ENCODE measurements at places on chromosomes 2 and 18. TPM values are rescaled to one million over a fixed set of nuclear protein-coding genes. Genes with fewer than 3 reads are reported as not detected.

NEURL3 gene
- 1.5 TPM for total RNA-seq

C2orf81 gene
- 0.87 TPM for total RNA-seq

FOXI3 gene
- total RNA-seq = 0.21 TPM

IFIH1 gene
- total RNA-seq = 8.7 TPM

UPP2 gene
- total RNA-seq = not detected

- DNase-seq = no peak
- no peak overlapping the region for H3K27ac ChIP-seq
- no peaks in the 10 kb centered on the region for H3K36me3 ChIP-seq
Measured at GRCh38 chr18:75057169-75057960, 151.6 kb downstream of the PTGR3 start.

DNA sequence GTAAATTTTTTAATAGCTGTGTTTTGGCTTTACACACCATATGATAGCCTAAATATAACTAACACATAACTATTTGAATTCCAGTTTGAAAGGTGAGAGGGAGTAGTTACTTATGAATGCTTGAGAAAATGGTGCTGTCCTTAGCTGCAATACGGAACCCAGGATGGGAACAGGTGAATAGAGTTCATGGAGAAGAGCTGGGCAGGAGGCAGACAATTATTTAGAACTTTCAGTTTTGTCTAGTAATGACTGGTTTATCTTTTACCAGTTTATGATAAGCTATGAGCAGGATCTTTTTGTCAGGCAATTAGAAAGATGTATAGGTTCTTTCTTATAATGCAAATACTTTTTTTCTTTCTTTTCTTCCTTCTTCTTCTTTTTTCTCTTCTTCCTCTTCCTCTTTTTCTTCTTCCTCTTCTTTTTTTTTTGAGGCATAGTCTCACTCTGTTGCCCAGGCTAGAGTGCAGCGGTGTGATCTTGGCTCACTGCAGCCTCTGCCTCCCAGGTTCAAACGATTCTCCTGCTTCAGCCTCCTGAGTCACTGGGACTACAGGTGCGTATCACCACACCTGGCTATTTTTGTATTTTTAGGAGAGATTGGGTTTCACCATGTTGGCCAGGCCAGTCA is 25.9 kb downstream of the UBR3 start:
- H3K4me1 ChIP-seq = no peaks in the 10 kb centered on the region
- H3K27ac ChIP-seq = no peak overlapping the region
- H3K4me3 ChIP-seq = no peak overlapping the region
- no peak for DNase-seq
- no peaks in the 10 kb centered on the region for H3K27me3 ChIP-seq

- H3K4me3 ChIP-seq = peak overlapping the region; percentile 34
- peaks cover 25% of the 10 kb centered on the region for H3K4me1 ChIP-seq
- H3K36me3 ChIP-seq = no peaks in the 10 kb centered on the region
- H3K27ac ChIP-seq = no peak overlapping the region
- peaks cover 50% of the 10 kb centered on the region for H3K27me3 ChIP-seq
Measured at GRCh38 chr18:77248873-77249568, 627 bp upstream of the GALR1 start.

- no peak overlapping the region for H3K4me3 ChIP-seq
- H3K27ac ChIP-seq = peak overlapping the region; percentile 1
- peaks cover 15% of the 10 kb centered on the region for H3K4me1 ChIP-seq
- H3K27me3 ChIP-seq = no peaks in the 10 kb centered on the region
- H3K36me3 ChIP-seq = no peaks in the 10 kb centered on the region
Measured at GRCh38 chr2:235728800-235729556, 235.1 kb downstream of the AGAP1 start.

DNA sequence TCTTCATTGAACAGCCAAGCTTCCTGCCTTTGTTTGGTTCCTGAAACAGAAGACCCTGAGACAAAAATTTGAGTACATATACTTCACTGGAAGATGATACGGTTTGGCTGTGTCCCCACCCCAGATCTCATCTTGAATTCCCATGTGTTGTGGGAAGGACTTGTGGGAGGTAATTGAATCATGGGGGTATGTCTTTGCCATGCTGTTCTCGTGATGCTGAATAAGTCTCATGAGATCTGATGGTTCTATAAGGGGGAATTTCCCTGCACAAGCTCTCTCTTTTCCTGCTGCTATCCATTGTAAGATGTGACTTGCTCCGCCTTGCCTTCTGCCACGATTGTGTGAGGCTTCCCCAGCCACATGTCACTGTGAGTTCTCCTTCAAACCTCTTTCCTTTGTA is 76.5 kb downstream of the BABAM2 start:
- H3K4me3 ChIP-seq = no peak overlapping the region
- no peaks in the 10 kb centered on the region for H3K36me3 ChIP-seq
- H3K27me3 ChIP-seq = no peaks in the 10 kb centered on the region
- DNase-seq = no peak

- H3K4me3 ChIP-seq = no peak overlapping the region
- H3K4me1 ChIP-seq = peaks cover 4% of the 10 kb centered on the region
- DNase-seq = no peak
- no peak overlapping the region for H3K27ac ChIP-seq
- H3K27me3 ChIP-seq = no peaks in the 10 kb centered on the region
Measured at GRCh38 chr2:222452422-222452950, 28.1 kb downstream of the SGPP2 start.

- no peak overlapping the region for H3K27ac ChIP-seq
- no peaks in the 10 kb centered on the region for H3K4me1 ChIP-seq
- H3K27me3 ChIP-seq = no peaks in the 10 kb centered on the region
- H3K4me3 ChIP-seq = no peak overlapping the region
Measured at GRCh38 chr2:190912726-190913125, 32.1 kb downstream of the GLS start.

DNA sequence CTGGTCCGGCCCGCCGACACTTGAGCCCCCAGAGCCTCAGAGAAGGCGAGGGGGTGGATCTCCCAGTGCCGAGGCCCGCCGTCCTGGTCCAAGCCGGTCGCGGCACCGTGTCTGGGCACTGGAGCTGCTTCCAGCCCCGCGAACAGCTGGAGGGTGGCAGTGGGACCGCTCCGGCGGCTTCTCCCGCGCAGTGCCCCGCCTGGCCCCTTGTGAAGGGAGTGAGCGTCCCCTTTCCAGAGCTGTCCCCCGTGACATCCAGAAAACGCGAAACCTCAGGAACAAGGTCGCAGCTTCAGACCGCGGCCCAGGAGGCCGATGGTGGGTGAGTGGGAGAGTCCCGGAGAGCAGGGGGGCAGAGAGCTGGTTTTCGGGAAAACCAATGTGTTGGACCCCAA is 579 bp upstream of the EMX1 start:
- no peak overlapping the region for H3K27ac ChIP-seq
- no peaks in the 10 kb centered on the region for H3K36me3 ChIP-seq
- peak overlapping the region; percentile 55 for H3K4me3 ChIP-seq

- H3K4me1 ChIP-seq = peaks cover 38% of the 10 kb centered on the region
- DNase-seq = no peak
- H3K27ac ChIP-seq = peak overlapping the region; percentile 55
- no peaks in the 10 kb centered on the region for H3K36me3 ChIP-seq
- H3K4me3 ChIP-seq = no peak overlapping the region
Measured at GRCh38 chr2:46645681-46646162, 166.4 kb downstream of the TMEM247 start.

GRCh38 chr2:83022631-83023210 is 1436.4 kb downstream of the SUCLG1 start:
- no peaks in the 10 kb centered on the region for H3K4me1 ChIP-seq
- H3K27me3 ChIP-seq = no peaks in the 10 kb centered on the region
- H3K27ac ChIP-seq = no peak overlapping the region
- H3K4me3 ChIP-seq = no peak overlapping the region

GRCh38 chr2:236622201-236622600 is 52.6 kb downstream of the ACKR3 start:
- no peak overlapping the region for H3K4me3 ChIP-seq
- DNase-seq = no peak
- H3K27me3 ChIP-seq = peaks cover 15% of the 10 kb centered on the region
- H3K4me1 ChIP-seq = no peaks in the 10 kb centered on the region

DNA sequence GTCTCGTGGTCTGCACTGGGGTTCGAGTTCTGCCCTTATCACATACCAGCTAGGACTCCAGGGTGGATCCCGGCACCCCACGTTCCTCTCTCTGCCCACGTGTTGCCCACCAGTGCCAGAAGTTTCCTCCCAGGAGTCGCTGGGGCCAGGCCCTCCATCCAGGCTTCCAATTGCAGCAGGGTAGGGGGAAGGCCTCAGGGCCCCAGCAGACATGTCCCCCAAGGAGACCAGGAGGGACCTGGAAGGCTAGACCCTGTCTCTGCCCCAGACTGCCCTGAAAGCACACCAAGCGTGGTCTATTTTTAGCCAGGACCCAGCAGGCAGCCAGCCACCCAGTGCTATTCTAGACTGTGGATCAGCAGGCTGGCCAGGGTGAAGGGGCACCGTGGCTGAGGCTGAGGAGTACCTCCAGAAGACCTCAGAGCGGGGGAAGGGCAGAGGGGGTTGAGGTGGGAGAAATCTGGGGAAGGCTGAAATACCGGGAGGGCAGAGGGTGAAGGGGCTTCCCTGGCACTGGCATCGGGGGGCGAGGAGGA is 18.8 kb upstream of the TNS1 start:
- H3K36me3 ChIP-seq = no peaks in the 10 kb centered on the region
- peaks cover 48% of the 10 kb centered on the region for H3K4me1 ChIP-seq
- H3K27me3 ChIP-seq = no peaks in the 10 kb centered on the region
- peak; percentile 76 for DNase-seq

DNA sequence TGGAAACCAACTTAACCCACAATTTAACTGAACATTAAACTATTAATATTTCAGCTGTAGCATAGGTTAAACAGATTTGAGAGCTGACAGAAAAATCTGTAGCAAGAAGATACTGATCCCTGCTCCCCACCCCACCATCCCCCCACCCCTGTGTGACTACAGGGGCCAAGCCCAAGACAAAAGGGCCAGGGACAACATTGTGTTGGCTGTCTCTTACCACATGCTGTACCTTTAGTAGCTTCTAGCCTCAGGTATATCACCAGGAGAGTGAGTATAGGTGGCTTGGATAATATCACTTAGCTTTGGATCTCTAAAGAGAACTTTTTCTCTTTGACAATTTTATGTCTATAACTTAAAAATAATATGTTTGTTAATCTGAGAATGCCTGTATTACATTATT is 140.7 kb downstream of the AGPS start:
- H3K27ac ChIP-seq = no peak overlapping the region
- H3K4me3 ChIP-seq = no peak overlapping the region
- no peaks in the 10 kb centered on the region for H3K27me3 ChIP-seq

DNA sequence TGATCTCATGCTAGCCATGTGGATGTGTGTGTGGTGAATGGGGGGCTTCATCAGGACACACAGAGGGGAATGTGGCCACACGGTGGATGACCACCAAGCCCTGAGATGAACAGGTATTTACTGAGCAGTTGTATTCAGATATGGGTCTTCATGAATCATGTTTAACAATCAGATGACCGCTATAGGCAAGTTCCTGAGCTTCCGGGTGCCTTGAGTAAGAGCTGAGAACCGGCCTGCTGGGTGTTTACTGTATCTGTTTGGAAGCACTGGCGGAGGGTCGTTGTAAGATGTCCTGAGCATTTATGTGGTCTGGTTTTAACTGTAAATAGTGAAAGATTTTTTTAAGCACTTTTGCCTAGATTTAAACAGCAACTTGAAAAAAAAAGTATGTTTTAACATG is 43.9 kb downstream of the BOLA3 start:
- no peak overlapping the region for H3K27ac ChIP-seq
- peaks cover 8% of the 10 kb centered on the region for H3K4me1 ChIP-seq
- DNase-seq = no peak
- H3K36me3 ChIP-seq = peaks cover 58% of the 10 kb centered on the region
- no peaks in the 10 kb centered on the region for H3K27me3 ChIP-seq

DNA sequence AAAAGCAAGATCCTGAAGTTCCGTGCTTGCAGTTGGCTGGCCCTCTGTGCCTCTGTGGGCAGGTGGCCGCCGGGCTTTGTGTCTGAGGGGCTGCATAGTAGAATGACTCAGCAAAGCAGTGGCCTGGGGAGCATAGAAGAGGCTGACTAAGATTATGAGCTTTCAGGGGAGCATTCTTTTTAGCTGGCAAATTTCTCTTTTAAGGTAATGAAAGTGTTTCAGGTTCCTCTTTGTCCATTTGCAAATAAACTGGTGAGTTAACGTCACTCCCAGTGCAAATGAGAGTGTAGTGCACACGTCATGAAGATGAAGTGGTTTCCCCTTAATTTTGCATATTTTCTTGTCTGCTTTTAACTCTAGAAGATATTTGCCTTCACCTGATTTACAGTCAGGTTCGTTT is 98.6 kb downstream of the BCL2L11 start:
- no peak for DNase-seq
- H3K4me3 ChIP-seq = no peak overlapping the region
- no peak overlapping the region for H3K27ac ChIP-seq

GRCh38 chr2:230658877-230659652 is 53.6 kb upstream of the CAB39 start:
- no peaks in the 10 kb centered on the region for H3K36me3 ChIP-seq
- H3K27me3 ChIP-seq = no peaks in the 10 kb centered on the region
- H3K4me1 ChIP-seq = peaks cover 25% of the 10 kb centered on the region
- no peak for DNase-seq

GRCh38 chr18:13004396-13004795 is 13.2 kb downstream of the CEP192 start:
- H3K4me3 ChIP-seq = no peak overlapping the region
- no peak for DNase-seq
- H3K4me1 ChIP-seq = no peaks in the 10 kb centered on the region

- no peak overlapping the region for H3K4me3 ChIP-seq
- DNase-seq = no peak
- H3K27ac ChIP-seq = no peak overlapping the region
- H3K27me3 ChIP-seq = no peaks in the 10 kb centered on the region
Measured at GRCh38 chr2:17228461-17228860, 289.8 kb downstream of the RAD51AP2 start.

Data from suprapubic skin (tissue), 4 donors.